Adrenal gland (tissue), 19 donors: ENCODE measurements at places on chromosomes 16 and 17. TPM values are rescaled to one million over a fixed set of nuclear protein-coding genes. Genes with fewer than 3 reads are reported as not detected.

- no peak for DNase-seq
These were observed 1.1 kb downstream of the C1QBP start for GRCh38 chr17:5437721-5438317.

DNA sequence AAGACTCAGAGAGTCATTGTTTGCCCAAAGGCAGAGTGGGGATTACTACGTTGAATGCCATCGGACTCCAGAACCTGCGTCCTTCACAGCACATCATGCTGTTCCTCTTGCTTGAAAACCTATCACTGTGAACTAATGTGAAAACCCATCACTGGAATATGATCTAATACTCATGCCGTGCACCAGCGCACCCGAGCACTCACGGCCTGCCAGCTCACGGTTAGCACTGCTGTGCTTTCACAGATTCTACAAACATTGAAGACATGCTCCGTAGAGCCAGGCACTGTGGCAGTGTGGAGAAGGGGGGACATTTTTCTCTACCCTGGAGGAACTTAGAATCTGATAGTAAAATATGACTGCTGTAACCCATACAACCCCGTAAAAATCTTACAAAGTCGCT is 350.4 kb downstream of the C16orf95 start:
- DNase-seq: no peak

Gene CFAP119
- 2.3 TPM for total RNA-seq

Gene EVPLL
- not detected for total RNA-seq

GRCh38 chr16:54173490-54173889 is 113.1 kb downstream of the IRX3 start:
- DNase-seq: no peak

DNA sequence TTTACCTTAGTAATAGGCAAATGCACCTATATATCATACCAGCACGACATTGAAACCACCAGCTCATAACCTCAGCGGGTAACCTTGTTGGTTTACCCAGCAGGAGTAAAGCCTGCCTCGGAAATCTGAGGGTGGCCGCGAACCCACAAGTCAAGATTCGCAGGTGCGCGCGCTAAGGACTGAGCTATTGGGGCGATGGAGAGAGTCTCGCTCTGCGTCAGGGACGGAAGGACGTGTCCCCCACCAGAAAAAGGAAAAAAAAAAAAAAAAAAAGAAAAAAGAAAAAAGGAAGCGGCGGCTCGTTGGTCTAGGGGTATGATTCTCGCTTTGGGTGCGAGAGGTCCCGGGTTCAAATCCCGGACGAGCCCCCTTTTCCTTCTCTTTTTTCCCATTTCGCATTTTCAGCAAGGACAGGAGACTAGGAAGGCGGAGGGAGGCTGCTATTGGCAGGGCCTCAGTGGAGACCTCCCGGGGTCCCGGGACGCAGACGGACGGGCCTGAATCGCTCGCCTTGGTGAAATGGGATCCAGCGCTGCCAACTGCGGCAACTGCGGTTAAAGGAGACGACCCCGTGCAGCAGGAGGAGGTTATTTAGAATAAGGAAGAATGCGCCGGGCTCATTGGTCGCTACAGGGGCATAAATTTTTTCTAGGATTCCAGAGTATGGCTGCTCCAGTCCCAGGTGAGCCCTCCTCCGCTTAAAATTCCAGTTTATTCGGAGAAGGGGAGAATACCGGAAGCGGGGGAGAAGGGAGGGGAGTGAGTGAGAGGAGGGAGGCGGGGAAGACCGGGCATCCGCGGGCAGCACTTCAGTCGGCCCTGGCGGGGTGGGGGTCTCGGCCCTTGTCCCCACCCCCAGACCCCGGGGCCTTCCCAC is at the start of gene OR1F1:
Gene OR1F1 (plus strand): TSS at position 407 of the 877 bp plus-strand sequence.
- DNase-seq: no peak

Gene KRTAP9-8
- not detected for total RNA-seq

GRCh38 chr17:34276826-34277225 is 6.8 kb downstream of the CCL7 start:
- DNase-seq: no peak

DNA sequence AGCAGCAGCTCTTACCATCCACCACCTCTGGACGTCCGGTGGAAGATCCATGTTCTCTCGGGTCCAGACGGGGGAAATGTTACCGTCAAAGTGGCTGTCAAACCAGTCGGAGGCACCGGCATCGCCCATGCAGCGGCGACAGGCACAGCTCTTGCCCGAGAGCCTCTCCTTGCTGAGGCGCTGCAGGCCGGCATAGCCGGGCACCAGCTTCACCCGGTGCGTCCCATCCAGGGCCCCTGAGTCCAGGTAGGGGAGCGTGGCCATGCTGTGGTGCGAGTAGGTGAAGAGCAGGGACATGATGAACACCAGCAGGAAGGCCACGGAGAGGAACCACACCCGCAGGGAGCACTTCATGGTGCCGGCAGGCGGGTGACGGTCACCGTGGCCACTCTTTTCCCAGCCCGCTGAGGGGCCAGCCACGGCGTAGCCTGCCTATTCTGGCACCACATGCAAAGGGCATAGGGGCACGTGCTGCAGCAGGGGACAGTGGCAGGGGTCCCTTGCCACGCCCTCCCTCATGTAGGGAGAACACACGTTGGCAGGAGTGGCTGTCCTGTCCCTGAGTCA is 40.6 kb downstream of the ST3GAL2 start:
- no peak for DNase-seq

DNA sequence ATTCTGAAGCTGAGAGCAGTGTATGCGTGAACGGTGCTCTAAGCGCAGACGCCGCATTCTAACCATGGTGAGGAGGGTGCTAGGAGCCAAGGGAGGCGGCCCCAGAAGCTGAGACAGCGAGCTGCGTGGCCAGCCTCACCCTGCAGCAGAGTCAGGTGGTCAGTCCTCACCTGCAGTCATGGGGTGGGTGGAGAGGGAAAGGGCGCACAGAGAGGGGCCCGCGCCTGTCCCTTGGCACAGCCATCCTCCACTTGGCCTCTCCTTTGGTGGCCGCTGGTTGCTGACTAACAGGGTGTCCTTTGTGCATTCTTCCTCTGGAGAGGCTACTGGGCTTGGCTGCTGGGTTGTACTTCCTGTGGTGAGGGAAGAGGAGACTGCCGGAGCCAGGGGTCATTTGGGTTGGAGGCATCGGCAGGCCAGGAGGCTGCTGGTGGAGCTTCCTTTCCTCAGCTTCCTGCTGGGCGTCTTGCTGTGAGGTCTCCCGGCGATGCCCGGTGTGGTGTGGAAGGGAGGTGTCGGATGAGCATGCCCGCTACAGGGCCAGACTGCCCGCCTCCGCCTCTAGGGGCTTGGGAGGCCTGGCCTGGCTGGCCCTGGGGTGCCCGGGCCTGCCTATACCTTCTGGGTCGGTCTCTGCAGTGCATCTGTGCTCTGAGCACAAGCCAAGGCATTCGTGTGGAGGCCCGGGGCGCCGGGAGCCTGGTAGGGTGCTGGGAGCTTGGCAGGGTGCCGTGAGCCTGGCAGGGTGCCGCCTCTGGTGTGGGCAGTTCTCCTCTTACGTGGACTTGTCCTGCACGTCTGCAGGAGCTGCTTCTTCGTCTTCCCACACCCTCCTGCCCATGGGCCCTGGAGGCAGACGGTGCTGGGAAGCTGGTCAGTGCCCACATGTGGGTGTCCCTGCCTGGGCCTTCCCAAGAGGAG is 17.4 kb downstream of the RNF213 start:
- no peak for DNase-seq

GRCh38 chr16:22324787-22325597 is 27.8 kb downstream of the POLR3E start:
- DNase-seq: no peak

Gene SOCS3
- total RNA-seq: 6.6 TPM

GRCh38 chr16:80623376-80623775 is 82.6 kb downstream of the DYNLRB2 start:
- DNase-seq: no peak
